ENCODE measurements at places on chromosomes 5 and 9. TPM values are rescaled to one million over a fixed set of nuclear protein-coding genes. Genes with fewer than 3 reads are reported as not detected.
A peak's percentile ranks its signal among the peaks of the same experiment; 100 is the strongest.

Gene RHOBTB3
- 43.2 TPM for total RNA-seq

GRCh38 chr5:35061211-35061770, 13.5 kb upstream of the AGXT2 start:
- DNase-seq = no peak

GRCh38 chr5:17399931-17400330, 98.1 kb upstream of the TAF11L2 start:
- peak; percentile 11 for DNase-seq

DNA sequence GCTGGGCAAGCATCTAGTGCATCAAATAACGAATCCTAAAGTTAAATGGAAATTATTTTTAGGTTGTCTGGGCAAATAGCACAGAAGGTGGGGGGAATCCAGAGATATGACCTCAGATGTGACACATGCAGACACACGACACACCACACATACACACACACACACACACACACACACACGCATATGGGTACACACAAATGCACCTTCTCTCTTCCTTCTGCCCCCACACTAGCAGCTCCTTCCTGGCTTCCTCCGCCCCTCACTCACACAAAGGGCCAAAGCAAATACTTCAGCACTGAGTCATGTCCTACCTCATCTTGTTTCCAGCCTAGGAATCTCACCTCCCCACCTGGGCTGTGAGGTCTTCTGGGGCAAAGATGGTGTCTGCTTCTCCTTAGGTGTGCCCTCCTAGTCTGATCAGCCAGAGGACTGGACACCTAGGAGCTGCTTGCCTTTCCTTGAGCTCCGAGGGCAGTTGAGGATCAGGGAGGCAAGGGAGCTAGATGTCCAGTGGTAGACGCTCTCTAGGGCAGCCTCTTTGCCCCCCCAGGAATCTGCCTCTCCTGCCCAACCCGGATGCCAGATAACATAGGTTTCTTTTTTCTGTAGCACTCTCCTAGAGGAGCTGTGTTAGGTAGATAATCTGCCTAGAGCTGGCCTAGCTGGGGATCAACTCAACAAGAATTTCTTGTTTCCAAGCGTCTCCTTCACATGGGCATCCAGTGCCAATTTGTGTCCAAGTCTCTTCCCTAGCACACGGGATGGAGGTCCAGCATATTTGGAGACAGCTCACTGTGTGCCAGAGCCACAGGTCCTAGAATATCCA, 14.3 kb upstream of the JADE2 start:
- DNase-seq = no peak

GRCh38 chr5:54886866-54887265, 98.5 kb downstream of the ESM1 start:
- no peak for DNase-seq

GRCh38 chr5:156819967-156820581, 30.0 kb upstream of the PPP1R2B start:
- no peak for DNase-seq

Gene ARSI
- total RNA-seq = 4.7 TPM

Gene JAKMIP2
- 0.49 TPM for total RNA-seq

GRCh38 chr9:35311891-35312639, 150.3 kb downstream of the UNC13B start:
- DNase-seq = no peak

- DNase-seq = no peak
Measured at GRCh38 chr9:136122425-136123383, 4.0 kb upstream of the TMEM250 start.

DNA sequence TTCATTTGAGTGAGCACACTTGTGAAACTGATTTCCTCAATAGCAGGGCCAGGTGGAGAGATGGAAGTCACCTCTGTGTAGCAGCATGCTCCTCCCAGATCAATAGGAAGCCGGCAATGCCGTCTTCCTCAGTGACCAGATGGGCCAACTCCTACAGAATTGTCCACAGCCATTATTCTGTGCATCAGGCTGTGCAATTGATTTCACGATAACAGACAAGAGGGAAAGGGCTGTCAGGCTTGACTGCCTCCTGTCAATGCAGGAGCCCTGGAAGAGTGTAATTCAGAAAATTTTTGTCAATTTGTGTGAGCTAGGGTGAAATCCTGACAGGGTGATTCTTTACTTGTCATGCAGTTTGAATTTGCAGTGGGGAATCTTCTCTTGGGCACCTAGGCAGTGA, 838.4 kb upstream of the NUDT12 start:
- DNase-seq = no peak

Gene SPINK13
- total RNA-seq = not detected

GRCh38 chr9:85040146-85040545, 370.6 kb downstream of the NTRK2 start:
- no peak for DNase-seq

Gene UBAP1
- 43.0 TPM for total RNA-seq

Gene TTLL11
- total RNA-seq = 11.0 TPM

Gene CCL27
- total RNA-seq = not detected

Gene QRFP
- total RNA-seq = not detected

Gene VDAC1
- 95.3 TPM for total RNA-seq

DNA sequence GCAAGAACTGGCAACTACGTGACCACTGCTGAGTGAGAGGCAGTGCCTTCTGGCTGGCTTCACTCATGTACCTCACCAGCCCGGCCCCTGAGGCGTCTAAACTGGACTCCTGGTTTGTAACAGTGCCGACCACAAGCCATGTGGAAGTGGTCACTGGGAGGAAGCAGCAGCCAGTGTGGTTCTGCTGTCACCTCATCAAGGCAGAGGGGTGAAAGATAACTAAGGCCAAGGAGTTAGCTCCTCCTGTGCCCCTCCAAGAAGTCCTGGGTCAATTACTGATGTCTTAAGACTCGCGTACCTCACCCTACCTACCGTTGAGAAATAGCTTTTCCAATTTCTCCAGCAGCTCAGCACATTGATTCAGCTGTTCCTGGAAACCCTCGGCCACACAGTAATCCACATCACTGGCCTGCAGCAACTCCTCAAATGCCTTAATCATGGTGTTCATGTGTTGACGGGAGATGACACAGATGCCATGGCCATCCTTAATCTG, 142.9 kb downstream of the CDK5RAP2 start:
- no peak for DNase-seq

Gene SLC36A2
- not detected for total RNA-seq

Gene TLX3
- total RNA-seq = not detected

DNA sequence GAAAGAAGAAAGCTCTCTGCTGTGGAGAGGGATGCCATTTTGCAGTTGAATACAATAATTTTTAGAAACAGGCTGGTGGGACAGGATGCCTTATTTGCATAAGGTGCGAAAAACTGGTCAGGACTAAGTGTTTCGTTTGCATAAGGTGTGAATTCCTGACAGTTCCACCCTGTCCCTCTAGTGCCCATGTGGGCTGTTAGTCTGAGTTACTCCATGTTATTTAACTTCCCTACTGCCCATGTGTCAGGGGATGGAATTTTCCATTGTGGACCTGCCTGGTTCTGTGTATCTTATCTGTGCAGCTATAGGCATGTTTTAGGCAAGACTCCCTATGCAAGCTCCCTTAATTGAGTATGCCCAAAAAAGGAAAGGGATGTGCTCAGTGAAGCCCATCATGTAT, 35.3 kb upstream of the NFIL3 start:
- DNase-seq = no peak

DNA sequence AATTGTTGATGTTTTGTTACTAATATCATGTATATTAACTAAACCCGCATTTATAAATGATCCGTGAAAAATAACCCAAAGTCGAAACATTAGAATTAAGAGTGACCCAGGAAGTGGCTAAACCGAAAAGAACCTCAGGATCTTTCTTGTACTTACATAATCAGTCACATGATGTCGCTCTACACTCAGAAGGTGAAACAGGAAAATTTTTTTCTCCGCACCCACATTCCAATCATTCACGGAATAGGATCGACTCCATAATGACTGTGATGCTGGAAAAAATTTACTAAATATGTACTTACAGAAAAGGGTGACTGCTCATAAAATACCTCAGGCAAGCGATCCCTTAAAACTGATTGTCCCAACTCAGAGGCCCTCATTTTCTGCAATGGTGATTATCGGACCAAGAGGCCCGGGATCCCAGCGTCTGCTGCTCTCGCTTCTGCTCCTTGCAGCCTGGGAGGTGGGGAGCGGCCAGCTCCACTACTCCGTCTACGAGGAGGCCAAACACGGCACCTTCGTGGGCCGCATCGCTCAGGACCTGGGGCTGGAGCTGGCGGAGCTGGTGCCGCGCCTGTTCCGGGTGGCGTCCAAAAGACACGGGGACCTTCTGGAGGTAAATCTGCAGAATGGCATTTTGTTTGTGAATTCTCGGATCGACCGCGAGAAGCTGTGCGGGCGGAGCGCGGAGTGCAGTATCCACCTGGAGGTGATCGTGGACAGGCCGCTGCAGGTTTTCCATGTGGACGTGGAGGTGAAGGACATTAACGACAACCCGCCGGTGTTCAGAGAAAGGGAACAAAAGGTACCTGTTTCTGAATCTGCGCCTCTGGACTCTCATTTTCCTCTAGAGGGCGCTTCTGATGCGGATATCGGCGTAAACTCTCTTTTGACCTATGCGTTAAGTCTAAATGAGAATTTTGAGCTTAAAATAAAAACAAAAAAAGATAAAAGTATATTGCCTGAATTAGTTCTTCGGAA, at the start of gene PCDHA12:
Gene PCDHA12 (plus strand): TSS at position 224 of the 981 bp plus-strand sequence. CDS start 165 bp downstream, at position 389.
- DNase-seq = no peak

DNA sequence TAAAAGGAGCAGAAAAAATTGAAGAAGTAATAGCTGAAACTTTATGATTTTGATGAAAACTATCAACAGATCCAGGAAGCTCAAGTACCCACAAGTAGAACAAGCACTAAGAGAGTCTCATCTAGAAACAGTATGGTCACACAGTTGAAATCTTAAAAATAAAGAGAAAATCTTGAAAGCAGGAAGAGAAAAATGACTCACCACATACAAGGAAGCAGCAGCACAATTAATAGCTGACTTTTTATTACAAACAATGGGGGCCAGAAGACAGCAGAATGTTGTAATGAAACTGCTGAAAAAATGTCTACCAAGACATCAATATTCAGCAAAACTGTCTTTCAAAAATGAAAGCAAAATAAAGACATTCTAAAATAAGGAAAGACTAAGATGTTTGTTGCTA, 1108.3 kb upstream of the DMAC1 start:
- no peak for DNase-seq

- no peak for DNase-seq
Measured at GRCh38 chr5:40985501-40985900, 76.2 kb downstream of the C7 start.

DNA sequence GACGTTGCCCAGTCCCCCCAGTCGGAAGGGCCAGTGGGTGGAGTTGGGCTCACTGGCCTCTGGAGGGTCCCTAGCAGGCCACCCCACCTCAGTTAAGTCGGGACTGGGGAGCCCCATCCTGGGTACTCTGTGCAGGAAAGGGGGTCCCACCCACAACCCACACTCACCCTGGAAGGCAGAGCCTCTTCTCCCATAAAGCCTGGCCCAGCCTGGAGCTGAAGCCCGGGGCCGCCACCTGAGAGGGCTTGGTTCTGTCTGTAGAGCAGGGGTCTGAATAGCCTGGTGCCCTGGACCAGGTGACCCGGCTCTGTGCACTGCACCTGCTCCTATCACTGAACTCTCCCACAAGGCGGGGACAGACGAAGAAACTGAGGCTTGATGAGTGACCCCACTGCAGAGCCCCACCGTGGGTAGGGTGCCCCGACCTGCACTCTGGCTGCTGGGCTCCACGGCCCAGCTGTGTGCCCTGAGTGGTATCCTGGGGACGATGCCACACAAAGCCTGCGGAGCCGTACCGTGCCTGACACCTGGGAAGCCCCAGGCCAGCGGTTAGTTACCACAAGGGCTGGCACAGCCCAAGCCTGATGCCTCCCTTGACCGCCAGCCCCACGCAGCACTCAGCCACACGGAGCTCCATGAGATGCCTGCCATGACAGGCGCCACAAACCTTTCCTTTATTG, 7.3 kb downstream of the PTGES2 start:
- no peak for DNase-seq

- DNase-seq = no peak
Measured at GRCh38 chr5:69013481-69013880, 80.3 kb upstream of the SLC30A5 start.

DNA sequence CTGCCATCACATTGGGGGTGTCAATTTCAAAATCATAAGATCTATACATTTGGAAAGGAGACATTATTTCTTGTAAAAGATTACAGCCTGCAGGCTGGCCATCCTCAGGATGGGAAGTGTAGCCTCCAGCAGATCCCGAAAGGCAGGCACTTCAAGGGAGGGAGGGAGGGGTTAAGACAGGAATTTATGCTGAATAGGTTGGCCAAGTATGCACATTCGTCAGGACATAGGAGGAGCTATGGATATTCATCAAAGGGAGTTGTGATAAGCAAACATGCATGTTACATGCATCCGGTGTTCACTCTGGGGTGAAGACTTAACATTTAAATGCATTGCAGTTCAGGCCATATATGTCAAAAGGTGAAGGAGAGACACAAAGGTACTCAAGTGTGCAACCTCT, 119.4 kb downstream of the CEP120 start:
- DNase-seq = no peak

Gene ORM2
- total RNA-seq = not detected

Gene TEX48
- total RNA-seq = not detected

DNA sequence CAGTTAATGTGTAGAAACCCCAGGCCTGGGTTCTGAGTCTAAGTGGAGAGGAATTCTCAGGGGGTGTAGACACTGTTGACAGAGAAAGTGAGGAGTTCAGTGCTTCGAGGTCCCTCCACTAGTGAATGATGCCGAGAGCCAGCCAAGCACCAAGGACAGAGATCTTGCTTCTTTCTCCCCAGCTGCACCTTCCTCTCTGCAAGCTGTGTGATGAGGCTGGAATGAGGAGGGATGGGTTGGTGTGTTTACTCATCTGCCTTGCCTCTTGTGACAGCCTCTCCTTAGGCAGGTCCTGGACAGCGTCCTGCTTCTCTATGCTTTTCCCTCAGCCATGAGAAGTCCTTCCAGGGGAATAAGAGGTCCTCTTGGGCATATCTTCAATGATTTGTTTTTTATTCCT, 35.3 kb downstream of the HNRNPH1 start:
- DNase-seq = no peak

DNA sequence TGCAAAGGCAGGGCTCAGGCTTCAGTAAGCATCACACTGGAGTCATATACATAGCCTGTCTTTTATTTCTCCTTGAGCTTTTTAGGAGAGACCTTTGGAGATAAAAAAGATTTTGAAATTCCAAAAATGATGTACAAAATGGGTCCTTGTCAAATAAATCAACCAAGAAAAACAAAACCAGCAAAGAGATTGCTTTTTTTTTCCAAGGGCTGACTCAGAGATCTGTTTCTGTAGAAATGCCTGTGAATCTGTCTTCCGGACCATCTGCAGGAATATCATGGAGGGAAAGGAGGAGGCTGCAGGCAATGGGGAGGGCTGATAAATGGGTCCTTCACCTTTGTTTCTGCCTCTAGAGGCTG, 77.4 kb downstream of the SLIT3 start:
- no peak for DNase-seq

- DNase-seq = no peak
Measured at GRCh38 chr9:29212397-29213387, 1639.4 kb upstream of the C9orf72 start.
